ENCODE measurements at places on chromosomes 11 and 22.

GRCh38 chr11:7571640-7572000, 57.8 kb downstream of the PPFIBP2 start:
- DNase-seq = no peak

GRCh38 chr11:112744041-112744440, 217.2 kb upstream of the NCAM1 start:
- no peak for DNase-seq

DNA sequence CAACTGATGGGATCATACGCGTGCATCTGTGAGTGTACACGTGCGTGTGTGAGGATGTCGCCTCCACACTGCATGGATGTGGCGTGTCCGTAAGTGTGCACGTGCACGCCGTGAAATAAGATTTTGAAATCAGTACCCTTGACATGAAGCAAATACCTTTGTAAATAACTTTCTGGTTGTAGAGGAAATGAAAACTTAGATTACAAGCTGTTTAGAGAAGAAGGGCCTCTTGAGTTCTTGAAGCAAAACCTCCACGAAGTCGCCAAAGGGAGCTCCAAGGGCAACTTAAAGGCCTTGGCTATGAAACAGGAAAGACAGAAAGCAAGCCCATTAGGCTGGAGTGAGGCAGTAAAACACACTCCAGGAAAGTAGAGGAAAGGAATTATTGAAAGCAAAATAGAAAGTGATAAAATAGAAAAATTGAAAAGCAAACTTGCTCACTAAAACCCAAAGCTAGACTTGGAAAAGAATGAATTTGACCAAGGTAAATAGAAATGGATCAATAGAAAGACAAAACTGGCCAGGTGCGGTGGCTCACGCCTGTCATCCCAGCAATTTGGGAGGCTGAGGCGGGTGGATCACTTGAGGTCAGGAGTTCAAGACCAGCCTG, 29.7 kb upstream of the TOLLIP start:
- DNase-seq = no peak

DNA sequence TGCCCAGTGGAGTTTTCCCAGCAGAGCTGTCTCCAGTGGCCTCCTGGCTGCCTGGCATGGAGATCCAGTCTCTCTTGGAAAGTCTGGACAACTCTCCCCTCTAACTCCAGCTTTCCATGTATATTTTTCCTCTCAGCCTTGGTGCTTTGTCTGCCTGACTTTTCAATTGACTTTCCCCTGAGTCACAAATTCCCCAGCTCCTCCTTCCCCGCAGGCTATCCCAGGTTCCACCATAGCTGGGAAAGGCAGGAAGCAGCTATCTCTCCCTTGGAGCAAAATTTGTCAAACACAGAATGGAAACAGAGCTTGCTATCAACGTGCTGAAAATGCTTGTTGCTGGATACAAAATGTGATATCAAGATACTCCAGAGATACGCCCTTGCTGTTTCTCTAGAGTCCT, 384.8 kb downstream of the TMEM135 start:
- no peak for DNase-seq

- DNase-seq = no peak
These were observed 10.8 kb upstream of the IFITM3 start for GRCh38 chr11:331358-332060.

DNA sequence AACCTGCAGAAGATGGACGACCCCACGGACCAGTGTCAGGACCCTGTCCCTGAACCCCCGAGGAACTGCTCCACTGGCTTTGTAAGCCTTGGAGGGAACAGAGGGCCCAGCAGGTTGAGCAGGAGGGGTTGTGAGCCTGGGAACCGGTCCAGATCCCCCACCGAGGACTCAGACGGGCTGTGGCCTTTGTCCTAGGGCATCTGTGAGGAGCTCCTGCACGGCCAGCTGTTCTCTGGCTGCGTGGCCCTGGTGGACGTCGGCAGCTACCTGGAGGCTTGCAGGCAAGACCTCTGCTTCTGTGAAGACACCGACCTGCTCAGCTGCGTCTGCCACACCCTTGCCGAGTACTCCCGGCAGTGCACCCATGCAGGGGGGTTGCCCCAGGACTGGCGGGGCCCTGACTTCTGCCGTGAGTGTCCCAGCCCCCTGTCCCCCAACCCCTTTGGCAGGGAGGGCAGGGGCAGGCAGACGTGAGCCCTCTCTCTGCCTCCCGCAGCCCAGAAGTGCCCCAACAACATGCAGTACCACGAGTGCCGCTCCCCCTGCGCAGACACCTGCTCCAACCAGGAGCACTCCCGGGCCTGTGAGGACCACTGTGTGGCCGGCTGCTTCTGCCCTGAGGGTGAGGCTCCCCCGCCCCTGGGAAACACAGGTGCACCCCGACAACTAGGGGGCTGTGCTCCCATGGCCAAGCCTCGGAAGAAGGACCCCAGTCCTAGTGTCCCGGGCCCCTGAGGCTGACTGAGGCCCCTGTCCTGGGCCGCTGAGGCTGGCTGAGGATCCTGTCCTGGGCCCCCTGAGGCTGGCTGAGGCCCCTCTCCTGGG, 6.4 kb downstream of the MUC5AC start:
- DNase-seq = no peak

DNA sequence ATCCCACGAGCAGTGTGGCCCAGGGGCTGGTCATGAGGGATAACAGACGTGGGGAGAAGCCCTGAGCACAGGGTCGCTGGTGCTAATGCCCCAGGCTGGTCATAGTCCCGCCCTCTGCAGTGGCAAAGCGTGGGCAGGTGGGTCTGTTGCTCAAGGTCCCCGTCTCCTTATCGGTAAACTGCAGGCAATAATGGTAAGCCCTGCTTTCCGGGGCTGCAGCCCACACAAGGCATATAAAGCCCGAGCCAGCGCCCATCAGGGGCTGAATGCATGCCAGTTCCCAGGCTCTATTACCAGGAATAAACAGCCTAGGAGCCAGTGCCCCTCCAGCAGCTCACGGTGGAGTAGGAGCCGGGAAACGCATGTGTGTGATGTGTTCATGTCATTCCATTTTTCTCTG, 261.0 kb downstream of the BRD1 start:
- DNase-seq = no peak

DNA sequence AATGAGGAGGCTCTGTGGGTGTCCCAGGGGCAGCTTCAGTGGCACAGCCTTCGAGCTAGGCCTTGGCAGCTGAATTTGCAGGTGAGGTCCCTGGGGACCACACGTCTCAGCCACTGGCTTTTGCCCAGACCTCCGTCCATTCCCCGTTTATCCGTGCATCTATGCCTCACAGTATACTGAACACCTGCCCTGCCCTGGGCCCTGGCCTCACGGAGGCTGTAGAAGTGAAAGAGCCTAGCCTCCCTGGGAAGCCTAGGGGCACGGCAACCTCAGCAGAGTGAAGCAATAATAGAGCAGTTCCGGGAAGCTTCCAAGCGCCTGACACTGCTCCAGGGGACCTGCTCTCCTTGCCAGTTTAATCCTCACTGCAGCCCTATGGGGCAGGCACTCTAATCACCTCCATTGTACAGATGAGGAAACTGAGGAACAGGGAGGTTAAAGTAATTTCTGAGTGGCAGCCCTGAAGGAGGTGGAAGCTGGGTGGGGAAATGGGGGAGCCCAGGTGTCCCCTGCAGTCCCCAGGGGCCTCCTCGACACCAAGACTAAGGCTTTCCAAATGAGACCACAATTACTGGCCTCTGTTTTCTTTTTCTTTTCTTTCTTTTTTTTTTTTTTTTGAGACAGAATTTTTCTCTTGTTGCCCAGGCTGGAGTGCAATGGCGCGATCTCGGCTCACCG, 2.7 kb upstream of the NFAM1 start:
- DNase-seq = no peak

GRCh38 chr11:24560324-24560723, 63.5 kb downstream of the LUZP2 start:
- no peak for DNase-seq

GRCh38 chr11:23732026-23732425, 764.8 kb upstream of the LUZP2 start:
- DNase-seq = no peak

DNA sequence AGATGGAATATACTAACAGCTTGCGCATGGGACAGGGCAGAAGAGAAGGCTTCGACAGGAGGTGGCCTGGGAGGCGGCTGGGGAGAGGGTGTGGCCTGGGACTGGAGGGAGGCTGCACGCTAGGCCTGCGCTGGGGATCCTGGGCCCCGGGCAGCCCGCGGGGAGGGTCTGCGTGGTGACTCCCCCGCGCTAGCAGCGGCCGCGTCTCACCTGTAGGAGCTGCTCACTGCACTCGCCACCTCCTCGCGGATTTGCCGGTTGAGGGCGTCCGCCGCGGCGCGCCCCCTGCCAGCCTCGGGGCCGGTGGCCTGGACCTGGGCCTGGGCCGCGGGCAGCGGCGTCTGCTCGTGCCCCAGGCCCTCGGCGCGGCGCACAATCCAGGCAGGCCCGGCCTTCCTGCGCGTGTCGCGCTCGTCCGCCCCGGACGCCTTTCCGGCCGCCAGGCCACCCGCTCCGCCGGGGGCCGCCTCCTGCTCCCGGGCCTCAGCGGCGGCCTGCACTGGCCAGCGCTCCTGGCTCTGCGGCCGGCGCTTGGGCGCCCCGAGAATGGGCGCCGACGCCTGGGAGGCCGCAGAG, 1.5 kb downstream of the MAP6 start:
- no peak for DNase-seq

DNA sequence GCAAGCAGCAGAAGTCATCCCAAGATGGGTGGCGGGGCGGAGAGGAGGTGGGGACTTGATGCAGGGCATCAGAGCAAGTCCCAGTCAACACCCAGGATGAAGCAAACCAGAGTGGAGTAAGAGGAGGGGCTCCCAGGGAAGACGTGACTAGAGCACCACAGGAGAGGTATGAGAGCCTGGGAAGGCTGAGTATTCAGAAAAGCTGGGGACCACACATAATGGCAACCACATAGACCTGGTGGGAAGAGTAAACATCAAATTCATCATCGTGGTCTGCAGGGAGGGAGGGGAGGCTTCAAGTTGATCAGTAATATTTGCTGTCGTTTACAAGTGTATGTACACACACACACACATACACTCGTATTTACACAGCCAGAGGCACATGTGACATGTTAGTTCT, 60.7 kb upstream of the CLTCL1 start:
- DNase-seq = no peak

DNA sequence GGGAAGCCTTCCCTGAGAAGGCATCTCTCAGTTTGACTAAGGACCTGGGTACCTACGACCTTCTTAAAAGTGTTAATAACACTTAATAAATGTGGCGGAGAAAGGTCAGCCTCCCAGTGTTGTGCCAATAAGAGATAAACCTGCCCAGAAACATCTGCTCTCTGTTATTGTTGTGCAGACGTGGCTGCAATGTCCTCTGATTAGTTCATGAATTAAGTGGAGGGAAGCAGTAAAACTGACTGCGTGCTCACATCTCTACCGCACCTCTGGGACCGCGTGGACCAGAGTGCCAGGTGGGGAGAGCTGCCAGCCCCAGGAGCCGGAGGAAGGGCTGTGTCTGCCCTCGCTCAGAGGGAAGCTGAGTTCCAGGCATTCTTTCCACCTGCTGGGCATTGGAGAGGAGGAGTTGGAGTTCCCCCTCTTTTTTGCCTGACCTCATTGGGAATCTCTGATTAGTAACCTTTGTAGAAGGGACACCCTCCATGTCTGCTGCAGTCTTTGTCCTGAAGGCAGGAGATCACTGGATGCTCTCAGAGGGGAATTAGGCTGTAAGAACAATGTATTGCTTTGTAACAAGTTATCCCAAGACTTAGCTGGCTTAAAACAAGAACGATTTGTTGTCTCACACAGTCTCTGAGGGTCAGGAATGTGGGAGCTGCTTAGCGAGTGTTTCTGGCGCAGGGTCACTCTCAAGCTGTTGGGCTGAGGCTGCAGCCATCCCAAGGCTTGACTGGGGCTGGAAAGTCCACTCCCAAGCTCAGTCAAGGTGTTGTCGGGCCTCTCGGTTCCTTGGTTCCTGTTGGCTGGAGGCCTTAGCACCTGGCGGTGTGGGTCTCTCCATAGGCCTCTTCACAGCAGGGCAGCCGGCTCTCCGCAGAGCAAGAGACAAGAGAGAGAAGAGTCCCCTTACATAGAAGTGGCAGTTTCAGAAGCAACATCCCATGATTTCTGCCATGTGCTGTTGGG, 247.6 kb upstream of the TBCEL start:
- DNase-seq = no peak

DNA sequence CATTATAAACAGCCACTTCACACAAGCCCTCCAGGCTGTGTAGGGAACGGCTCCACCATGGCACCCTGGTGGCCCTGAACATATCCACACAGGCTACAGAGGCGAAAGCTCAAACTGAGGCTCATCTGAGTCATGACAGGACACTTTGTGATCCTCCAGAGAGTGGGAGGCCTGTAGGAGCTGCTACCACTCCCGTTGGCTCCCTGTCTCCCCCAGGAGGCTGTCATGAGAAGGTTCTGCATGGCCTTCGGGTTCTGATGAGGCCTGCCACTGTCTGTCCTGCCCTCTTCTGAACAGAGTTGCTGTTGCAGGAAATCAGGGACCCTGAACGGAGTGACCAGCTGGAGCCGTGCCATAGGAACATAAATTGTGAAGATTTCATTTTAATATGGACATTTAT, 23.8 kb upstream of the ALDH3B2 start:
- no peak for DNase-seq

GRCh38 chr11:82529936-82530335, 203.7 kb downstream of the FAM181B start:
- no peak for DNase-seq

- no peak for DNase-seq
These were observed 4.2 kb downstream of the SPI1 start for GRCh38 chr11:47373876-47374719.

- DNase-seq = no peak
These were observed 111.7 kb downstream of the TEAD1 start for GRCh38 chr11:12785901-12786300.

DNA sequence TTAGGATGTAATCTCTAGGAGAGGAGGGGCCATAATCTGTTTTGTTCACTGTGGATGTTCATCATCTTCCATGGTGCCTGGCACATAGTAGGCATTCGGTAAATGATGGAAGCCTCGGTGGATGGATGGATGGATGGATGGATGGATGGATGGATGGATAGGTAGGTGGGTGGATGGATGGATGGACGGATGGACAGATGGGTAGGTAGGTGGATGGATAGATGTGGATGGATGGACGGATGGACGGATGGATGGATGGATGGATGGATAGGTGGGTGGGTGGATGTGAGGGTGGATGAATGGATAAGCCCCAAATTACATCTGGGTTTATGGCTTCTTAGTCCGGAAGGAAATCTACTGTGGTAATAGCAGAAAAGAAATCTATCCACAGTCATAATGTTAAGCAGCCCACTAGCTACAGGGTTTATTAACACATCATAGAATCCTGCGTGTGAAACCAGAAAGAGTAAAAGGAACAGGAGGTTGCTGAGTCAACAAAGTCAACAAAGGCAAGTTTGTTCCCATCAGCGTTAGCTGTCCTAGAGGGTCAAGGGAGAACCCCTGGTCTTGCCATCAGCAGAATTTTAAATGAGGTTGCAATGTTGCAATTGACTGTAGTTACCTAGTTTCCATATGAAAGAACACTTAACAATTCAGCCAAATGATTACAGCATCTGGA, 82.8 kb downstream of the C11orf91 start:
- DNase-seq = no peak

DNA sequence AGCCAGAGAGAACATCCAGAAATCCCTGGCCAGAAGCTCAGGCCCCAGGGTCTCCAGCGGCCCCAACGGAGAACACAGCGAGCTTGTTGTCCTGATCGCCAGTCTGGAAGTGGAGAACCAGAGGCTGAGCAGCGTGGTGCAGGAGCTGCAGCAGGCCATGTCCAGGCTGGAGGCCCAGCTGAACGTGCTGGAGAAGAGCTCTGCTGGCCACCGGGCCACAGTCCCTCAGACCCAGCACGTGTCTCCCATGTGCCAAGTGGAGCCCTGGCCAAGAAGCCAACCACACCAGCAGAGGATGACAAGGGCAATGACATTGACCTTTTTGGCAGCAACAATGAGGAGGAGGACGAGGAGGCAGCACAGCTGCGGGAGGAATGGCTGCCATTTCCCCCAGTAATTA, 20.6 kb upstream of the SCGB1D1 start:
- no peak for DNase-seq

GRCh38 chr11:46676436-46677158, 23.8 kb downstream of the ARHGAP1 start:
- DNase-seq = no peak
